ENCODE measurements at places on chromosomes 6 and 20.

DNA sequence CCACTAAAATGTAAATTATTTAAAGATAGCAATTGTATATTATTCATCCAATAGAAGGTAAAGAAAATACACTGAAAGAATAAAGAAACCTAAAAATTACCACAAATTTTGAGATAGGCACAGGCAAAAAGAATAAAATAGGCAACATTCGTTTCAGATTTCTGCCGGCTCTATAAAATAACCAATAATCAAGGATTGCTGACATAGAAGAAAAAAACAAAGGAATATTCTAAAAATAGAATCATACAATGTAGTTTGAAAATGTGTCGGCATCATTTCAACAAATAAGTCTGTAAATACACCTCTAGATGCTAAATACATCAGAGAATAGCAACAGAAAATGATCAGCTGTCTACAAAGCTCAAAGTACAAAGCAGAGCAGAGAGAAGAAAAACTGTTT is 973.3 kb downstream of the EPHA7 start:
- DNase-seq: no peak

DNA sequence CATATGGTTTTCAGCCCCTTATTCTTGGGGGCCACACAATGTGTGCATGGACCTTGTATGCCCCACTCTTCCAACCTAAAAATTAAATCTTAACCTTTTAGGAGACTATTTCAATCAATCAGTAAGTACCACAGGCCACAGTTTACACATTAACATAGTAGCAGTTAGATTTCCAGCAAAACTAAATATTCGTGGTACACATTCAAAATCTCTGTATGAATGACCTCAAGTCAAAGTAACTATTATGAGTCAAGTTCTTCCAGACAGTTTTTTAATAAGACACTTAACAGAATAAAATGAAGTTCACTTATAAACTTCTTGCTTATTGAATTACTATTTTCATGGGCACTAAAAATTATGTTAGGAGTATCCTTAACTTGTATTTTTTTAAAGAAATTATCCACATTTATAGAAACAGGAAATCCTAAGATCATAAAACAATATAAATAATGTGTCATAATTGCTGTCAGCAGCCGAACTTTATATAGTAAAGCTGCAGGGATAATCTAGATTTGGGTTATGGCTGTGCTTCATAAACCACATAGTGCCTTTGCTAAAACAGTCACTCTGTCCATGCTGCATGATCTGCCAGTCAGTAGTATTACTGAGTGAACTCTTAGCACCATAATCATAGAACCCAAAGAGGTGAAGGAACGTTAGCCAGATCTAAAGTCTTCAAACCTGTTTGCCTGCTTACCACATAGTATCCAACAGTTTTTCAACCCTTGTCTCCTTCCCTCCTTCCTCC is 21.7 kb downstream of the SEC63 start:
- DNase-seq: no peak

- no peak for DNase-seq
Observed at GRCh38 chr6:163354085-163354484, 60.4 kb upstream of the QKI start.

GRCh38 chr6:124466949-124467348 is 495.3 kb upstream of the RNF217 start:
- DNase-seq: no peak

DNA sequence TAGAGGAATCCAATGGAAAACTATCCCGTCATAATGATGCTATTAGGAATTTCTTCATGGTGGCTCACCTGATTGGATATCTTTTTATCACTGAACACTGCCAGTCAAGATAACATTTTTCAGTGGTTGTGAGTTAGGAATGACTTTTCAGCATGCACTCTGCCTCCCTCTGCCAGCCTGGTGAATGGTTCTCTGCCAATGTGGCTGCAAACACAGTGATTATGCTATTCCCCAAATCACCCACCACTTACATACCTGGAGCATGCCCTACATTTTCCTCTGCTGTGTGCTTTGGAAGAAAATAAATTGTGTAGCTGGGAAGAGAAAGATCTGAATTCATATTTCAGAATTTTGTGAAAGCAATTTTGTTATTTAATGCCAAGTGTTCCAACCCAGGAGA is 102.6 kb upstream of the LAMP5 start:
- no peak for DNase-seq

- no peak for DNase-seq
Observed at GRCh38 chr6:31464252-31465184, 33.4 kb upstream of the MICB start.

DNA sequence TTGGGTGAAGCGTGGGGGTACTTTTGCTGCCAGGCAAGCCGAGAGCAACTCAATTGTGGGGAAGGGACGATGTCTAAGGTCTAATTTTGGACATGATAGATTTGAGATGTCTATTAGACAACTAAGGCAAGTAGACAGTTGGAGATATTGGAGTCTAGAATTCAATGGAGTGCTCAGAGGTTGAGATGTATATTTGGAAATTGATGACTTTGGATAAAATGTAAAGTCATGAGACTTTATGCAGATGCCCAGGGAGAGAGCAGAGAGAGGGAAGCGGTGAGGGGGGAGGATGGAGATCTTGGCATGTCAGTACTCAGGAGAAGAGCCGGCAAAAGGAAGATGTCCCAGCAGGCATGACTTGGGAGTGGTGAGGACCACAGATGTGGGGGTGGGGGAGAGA is 6.9 kb downstream of the MYLK2 start:
- no peak for DNase-seq

All from Panc1 (cell line).